WERI-Rb-1 (cell line): ENCODE measurements at places on chromosomes 2 and 18.
A peak's percentile ranks its signal among the peaks of the same experiment; 100 is the strongest.

DNA sequence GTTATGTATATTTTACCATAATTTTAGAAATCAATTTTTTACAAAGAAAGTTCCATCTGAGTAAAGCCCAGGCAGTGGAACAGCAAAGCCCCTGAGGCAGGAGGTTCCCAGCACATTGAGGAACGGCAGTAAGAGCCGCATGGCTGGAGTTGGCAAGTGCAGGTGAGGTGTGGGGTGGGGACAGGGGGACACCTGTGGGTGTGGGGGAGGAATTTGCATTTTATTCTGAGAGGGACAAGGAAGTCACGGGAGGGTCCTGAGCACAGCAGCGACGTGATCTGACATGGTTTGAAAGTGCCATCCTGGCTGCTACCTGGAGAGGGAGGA is 16.1 kb upstream of the ADI1 start:
- DNase-seq, result no peak

DNA sequence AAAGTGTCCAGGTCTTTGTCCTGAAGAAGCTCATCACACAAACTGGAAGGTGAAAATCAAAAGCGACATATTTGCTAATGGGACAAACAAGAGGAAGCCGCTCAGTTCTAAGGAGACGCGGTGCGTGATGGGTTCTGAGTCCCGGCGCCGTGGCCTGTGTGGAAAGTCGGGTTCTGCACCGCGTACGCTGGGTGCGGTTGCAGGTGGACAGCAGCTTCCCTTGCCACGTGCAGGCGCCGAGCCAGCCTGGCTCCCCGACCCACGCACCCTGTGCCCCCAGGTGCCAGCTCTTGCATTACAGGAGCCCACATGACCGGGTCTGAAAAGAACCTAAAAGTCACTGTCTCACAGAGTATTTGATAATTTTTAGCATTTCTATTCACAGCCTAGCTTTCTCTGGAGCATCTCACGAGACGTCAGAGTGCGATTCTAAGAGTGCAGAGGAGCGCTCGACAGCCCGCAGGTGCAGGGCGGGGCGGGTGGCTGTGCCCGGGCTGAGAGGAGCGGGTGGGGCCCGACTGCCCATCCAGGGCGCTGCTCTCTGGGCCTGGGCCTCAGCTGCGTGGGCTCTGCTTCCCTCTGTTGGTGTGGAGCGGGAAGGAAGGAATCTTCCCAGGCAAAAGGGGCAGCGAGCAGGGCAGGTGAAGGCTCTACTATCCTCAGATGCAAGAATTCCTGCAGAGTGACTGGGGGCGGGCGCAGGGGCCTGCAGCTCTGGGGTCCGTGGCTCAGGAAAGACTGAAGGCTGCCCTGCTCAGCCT is 39.4 kb downstream of the MYT1L start:
- DNase-seq, result peak; percentile 62

DNA sequence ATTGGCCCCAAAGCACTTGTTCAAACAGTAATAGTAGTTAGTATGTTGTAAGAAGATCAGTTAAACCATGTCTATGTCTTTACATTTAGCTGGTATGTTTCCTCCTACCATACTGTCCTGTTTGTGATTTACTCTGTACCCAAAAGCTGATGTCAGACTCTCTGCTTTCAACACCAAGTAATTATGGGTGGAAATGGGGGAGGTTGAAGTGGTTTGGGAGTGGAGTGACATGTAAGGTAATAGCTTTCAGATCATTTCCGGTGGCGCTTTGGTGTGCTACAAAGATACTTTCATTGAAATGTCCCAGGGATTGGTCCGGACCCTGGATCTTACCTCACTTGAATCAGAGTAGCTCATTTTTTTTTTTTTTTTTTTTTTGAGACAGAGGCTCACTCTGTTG is 39.7 kb upstream of the TGIF1 start:
- DNase-seq, result no peak

GRCh38 chr2:153519257-153519875 is 40.8 kb upstream of the RPRM start:
- peak; percentile 53 for DNase-seq

DNA sequence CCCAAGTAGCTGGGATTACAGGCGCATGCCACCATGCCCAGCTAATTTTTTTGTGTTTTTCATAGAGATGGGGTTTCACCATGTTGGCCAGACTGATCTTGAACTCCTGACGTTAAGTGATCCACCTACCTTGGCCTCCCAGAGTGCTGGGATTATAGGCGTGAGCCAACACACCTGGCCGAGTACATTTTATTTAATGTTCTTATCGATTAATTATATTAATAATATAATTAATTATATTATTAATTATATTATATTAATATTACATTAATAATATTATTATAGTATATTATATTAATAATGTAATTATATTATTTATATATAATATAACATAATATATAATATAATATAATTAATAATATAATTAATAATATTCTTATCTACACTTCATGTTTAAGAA is 101.4 kb downstream of the CCDC85A start:
- no peak for DNase-seq

GRCh38 chr18:42288129-42288528 is 333.1 kb downstream of the PIK3C3 start:
- no peak for DNase-seq

GRCh38 chr2:62456721-62457539 is 49.1 kb downstream of the TMEM17 start:
- peak; percentile 88 for DNase-seq

DNA sequence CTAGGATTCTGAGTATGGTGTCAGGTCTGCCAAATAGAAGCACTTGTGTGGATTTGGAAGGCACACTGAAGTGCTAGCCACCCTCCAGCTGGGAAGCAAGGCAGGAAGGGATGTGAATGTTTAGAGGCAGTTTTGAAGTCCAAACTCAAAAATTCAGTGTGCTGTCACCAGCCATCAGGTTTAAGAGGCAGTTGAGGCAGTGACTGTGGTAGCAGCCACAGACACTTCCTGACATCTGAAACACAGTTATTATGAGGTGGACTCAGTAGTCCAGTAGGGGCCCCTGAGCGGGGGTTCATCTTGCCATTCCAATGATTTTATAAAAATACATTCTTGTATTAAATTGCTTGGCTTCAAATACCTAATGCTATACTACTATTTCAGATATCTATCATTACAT is 13.4 kb upstream of the DOCK10 start:
- DNase-seq, result no peak

GRCh38 chr2:158143703-158144360 is 42.2 kb downstream of the UPP2 start:
- DNase-seq, result no peak

DNA sequence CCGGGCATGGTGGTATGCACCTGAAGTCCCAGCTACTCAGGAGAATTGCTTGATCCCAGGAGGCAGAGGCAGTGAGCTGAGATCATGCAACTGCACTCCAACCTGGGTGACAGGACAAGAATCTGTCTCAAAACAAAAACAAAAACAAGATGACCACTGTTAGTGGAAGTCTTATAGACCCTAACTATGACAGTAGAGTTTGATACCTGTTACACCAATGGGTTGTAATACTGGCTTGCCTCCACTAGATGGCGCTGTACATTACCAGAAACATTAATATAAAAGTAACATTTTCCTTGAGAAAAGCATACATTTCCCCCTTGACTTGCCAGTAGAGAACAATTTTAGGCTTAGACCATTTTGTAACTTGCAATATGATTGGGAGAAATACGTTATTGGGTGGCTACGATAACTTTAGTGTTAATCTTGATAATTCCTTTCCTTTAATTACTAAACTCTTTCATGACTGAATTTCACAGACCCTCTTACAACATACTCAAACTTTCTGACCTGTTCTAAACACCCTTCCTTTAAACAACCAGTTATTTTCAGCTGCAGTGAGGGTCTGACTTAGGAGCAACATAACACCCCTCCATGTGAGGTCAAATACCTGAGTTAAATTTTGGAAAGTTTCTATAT is 19.5 kb downstream of the SLC25A52 start:
- DNase-seq, result peak; percentile 51

GRCh38 chr2:194725169-194725568 is 931.9 kb upstream of the SLC39A10 start:
- no peak for DNase-seq

GRCh38 chr18:62904396-62905285 is 189.3 kb downstream of the PHLPP1 start:
- DNase-seq, result no peak

DNA sequence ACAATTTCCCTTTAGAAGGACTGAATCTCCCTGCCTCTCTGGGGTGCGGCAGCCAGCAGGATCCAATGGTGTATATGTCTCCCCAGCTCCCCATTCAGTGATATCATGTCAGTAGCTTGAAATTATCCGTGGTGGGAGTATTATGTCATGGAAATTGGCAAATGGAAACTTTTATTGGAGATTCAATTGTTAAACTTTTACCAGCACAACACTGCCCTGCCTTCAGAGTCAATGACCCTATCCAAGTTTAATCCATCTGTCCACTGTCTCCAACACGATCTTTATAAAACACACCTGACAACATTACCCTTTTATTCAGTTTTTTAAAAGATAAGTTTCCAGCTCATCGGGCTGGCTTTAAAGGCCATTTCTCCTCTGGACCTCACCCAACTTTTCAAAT is 5.0 kb upstream of the IL1RN start:
- DNase-seq, result no peak

DNA sequence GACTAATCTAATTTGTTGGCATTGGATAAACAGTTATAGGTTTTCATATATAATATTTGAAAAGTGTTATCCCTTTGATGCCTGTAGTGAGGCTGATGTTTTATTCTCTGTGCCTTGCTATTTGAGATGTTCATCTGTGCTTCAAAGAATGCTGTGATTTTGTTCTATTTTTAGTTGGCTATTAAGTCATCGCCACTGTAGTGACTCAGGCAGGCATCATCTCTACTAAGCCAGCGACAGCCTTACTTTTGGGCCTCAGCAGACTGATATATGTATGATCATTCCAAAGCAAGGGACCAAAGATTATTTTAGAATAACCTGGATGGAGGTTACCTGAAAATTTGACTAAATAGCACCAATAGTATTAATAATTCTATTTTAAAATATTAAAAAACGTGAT is 1674.5 kb upstream of the NXPH2 start:
- no peak for DNase-seq

DNA sequence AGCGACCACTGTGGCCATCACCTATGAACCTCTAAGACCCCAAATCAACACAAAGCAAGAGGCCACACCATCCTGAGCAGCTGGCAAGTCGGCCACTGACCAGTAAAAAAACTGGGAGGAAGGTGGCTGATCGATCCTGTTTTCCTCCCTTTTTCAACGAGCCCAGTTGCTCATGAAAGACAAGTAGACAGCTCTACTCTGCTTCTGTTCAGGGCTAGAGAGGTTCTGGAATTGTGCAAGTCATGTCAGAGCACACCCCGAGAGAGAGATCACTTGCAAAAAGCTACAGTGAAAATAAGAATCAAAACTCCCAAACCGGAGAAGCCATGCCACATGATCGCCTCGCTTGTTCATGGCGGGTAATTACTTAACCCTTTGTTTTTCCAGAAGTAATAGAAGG is 34.6 kb downstream of the ZNF516 start:
- DNase-seq, result no peak

DNA sequence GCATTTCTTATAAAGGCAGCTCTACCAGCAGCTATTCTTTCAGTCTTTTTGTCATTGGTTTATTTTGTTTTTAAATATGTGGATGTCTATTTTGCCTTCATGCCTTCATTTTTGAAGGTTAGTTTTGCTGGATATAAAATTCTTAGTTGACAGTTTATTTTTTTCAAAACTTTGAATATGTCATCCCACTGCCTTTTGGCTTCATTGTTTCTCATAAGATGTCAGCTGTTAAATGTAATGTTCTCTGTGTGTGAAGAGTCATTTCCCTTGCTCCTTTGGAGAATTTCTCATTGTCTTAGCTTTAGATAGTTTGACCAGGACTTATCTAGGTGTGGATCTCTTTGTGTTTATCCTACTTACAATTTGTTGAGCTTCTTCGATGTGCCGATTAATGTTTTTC is 213.5 kb downstream of the KIAA1328 start:
- no peak for DNase-seq

GRCh38 chr2:106867196-106867953 is 18.6 kb downstream of the ST6GAL2 start:
- no peak for DNase-seq

DNA sequence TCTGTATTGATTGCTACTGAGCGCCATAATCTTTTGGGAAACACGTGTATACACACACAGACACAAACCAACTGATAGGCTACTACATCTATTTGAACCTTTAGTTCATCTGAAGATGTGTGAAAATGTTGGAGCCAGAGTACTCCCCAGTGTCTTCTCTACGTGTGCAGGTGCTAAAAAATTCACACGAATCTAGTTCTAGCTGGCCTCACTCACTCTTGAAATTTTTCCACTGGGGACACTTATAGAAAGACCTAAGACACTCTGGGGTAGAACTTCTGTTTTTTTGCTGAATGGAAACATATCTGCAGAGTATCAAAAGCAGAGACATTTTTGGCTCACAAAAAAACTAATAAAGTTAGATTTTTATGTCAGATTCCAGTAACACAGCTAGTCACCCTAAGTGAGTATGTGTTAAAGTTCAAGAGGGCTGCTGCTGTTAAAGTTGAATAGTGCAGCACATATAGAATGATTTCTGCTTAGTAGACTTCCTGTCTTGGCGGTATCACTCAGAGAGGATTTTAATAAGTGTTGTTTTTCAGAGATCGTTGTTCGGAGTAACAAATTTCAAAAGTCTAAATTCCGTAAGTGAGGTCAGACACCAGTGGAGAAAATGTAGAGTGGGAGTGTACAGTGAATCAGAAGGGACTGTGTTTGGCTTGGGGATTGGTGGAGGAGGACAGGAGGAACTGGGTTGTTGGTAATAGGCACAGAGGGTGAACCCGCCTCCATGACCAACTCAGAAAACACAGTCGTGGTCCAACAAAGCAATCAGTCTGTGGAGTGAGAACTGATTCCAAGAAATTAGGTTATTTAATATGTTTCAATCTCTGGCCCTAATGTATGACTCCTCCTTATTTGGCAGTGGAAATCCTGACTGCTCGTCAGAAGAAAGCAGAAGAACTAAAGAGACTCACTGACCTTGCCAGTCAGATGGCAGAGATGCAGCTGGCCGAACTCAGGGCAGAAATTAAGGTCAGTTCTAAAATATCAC is 43.1 kb downstream of the KCTD18 start:
- DNase-seq, result no peak

GRCh38 chr18:4672162-4672561 is 217.1 kb upstream of the DLGAP1 start:
- DNase-seq, result no peak

DNA sequence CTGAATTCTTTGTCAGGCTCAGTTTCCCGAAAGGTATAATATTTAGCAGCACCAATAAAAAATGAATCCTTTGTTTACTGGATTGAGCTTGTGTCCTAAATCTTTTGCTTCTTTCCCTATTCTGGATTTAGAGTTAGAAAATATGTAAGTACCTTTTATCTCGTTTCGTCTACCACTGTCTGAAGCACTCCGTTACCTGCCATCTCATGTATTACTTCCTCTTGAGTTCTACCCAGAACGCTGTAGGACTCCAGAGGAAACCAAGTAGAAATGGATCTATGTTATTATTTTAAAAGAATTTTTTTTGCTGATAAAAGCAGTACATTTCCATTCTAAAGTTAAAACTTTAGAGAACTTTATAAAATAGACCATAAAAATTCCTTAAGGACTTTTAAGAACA is 13.5 kb downstream of the ANKRD12 start:
- no peak for DNase-seq

GRCh38 chr2:195148004-195148403 is 509.0 kb upstream of the SLC39A10 start:
- no peak for DNase-seq
